Left forelimb (tissue), 1 donor: ENCODE measurements at places on chromosomes 1 and 21.
A peak's percentile ranks its signal among the peaks of the same experiment; 100 is the strongest.

- no peak for DNase-seq
Observed at GRCh38 chr1:33328817-33329216, 7.9 kb upstream of the A3GALT2 start.

- no peak for DNase-seq
Observed at GRCh38 chr1:87706203-87706602, 377.5 kb downstream of the LMO4 start.

DNA sequence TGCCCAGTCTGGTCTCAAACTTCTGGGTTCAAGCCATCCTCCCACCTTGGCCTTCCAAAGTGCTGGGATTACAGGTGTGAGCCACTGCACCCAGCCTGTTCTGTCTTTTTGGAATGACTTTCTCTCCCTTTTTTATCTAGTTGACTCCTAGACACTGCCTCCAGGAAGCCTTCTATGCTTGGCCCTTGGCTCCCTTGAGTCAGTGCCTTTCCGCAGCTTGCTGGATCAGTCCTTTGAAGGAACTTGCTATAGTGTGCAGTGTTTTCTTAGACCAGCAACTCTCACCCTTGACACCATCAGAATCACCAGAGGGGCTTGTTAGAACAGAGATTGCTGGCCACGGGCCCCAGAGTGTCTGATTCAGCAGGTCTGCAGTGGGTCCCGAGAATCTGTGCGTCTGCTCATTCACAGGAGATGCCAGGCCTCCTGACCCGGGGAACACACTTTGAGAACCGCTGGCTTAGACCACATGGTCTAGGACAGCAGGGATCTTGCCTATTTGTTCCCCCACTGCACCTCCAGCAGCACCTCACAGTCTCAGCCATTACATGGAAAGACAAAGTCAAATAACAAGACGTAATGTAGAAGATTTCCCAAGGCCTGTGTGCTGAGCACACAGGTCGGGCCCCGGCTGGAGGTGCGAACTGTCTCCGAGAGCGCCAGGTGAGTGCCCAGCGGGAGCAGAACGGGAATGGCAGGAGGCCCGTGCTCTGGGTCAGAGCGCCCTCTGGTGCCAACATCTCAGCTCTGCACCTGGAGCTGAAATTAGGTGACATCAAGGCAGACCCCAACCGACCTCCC, 27.4 kb upstream of the CTPS1 start:
- DNase-seq = peak; percentile 74

DNA sequence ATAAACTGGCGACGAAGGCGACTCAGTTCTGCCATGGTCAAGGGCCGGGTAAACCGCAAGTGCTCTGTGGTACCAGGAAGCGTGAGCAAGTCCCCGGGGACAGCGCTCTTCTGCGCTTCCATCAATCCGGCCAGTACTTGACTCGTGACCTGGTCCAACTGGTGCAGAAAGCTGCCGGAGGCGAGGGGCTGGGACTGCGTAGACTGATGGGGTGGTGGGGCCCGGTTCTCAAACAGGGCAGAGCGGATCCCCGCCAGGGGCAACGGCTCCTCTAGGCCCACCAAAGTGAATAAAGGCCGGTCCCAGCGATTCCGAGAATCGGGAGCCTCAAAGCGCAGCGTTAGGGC, 852 bp downstream of the KTI12 start:
- DNase-seq = peak; percentile 66

GRCh38 chr1:64497088-64497883, 27.4 kb downstream of the CACHD1 start:
- DNase-seq = no peak

DNA sequence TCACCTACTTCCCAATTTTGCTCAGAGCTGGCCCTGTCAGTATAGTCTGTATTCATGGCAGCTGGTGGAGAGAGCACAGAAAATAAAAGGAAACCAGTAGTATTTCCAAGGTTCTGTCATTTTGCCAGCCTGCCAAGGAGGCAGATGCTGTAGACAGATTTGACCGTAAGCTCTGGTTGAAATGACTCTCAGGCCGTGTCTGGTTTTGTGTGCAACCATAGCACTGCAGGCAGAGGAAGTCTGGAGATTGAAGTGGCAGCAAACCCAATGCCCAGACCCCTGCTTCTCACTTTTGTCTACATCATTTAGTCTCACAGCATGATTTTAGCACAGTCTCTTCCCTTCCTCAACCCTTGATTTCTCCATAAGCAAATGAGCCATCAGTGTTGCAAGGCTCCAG, 291.7 kb downstream of the PAPPA2 start:
- DNase-seq = no peak

DNA sequence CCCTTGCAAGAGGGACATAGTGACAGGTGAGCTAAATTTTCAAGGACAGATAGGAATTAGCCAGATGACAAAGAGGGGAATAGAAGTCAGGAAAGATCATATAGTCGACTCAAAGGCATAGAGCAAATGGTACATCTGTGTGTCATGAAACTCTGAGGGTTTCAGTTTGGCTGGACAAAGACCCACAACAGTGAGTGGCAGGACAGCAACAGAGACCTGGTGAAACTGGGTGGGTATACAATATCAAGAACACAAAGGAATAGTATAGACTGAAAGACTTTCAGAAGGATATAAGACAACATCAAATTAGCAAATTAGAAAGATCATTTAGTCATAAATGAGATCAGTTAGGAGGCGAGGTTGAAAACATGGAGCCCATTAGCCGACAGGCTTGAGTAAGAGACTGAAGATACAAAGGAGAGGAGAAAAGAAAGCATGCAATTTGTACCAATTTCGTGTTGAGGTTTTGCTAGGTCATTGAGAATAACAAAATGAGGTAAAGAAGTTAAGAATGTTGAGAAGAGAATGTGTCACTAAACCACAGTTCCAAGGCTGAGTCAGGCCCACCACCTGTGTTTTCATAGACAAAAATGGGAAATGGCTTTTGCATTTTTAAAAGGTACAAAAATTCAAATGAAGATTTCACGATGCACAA, 213.8 kb downstream of the HHIPL2 start:
- DNase-seq = no peak

DNA sequence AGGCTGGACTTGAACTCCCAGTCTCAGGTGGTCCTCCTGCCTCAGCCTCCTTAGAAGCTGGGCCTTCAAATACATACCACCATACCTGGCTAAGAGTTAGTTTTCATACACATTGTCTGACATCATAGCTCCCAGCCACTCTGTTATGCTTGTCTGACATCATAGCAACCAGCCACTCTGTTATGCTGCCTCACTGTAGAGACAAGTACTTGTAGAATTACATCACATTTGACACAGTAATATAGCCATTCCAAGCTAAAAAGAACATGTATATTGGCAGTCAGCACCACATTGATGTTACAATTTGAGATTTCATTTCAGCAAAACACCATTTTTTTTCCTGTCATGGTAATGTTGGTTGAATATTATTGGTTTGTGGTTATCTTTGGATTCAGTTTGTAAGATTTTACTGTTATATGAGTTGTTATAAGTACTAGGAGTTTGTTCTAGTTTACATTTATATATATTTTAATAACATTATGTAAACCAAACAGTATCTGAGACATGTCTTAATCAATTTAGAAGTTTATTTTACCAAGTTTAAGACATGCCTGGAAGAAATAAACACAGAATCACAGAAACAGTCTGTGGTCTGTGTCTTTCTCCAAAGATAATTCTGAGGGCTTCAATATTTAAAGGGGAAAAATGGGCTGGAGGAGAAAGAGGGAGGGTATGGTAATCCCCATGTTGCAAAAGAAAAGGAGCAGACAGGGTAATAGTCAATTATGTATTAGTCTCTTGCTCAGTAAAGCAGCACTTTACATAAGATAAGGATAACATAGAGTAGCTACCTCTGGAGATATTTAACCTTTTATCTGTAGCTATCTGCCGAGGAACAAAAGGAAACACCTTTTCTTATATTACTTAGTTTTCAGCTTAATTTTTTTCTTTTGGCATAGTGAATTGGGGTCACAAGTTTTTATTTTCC, 43.0 kb downstream of the XPR1 start:
- no peak for DNase-seq
